CD4-positive, alpha-beta T cell treated with Interleukin-17A for 4 hours (primary cell): ENCODE measurements at places on chromosomes 12 and 14.

DNA sequence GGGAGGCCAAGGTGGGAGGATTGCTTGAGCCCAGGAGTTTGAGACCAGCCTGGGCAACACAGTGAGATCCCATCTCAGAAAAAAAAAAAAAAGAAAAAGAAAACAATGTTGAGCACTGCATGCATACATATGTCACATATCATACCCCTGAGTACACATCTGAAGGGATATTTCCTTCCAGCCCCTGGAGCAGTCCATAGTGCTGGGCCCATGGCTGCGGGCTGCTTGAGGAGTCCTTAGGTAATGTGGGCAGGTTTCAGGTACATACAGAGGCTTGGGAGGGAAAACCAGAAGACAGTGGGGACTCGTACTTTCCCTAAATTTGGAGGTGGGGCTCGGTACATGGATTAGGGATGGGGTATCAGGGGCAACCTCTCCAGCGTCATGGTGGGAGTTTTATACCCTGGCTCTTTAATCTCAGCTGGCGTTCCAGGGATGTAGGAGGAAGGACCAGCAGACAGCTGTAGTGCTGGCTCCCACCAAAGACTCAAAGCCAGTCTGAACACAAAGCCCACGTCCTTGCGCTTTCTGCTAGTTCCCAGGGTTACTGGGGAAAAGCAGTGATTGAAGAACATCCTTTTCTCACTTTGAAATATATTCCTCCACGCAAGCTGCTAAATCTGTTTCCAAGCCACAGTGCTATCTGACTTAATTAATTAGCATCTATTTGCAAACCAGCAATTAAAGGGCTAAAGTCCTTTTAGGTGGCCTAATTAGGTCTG is 5.2 kb downstream of the OTUB2 start:
- no peak for DNase-seq

DNA sequence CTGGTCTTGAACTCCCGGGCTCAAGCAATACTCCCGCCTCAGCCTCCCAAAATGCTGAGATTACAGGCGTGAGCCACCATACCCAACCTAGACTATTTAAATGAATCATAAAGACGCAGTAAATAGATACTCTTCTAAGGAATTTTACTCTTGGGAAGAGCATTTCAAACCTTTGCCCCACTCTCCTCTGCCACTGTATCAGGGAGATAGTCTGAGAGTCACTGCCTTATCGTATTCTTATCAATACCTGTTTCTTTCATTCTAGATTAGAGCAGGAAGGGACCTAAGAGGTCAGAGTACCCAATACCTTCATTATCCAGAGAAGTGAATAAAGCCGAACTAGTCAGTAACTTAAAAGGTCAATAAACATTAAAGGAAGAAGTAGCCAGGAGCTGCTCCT is 15.8 kb downstream of the GXYLT1 start:
- DNase-seq = no peak

DNA sequence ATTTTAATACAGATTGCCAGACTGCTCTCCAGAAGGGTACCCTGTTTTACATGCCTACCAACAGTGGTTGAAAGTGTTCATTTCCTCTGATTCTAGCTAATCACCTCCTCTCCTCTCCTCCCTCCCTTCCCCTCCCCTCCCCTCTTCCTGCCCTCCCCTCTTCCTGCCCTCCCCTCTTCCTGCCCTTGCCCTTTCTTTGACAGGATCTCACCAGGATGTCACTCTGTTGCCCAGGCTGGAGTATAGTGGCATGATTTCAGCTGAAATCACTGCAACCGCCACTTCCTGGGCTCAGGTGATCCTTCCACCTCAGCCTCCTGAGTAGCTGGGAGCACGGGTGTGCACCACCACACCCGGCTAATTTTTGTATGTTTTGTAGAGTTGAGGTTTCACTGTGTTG is 24.7 kb downstream of the APAF1 start:
- no peak for DNase-seq

- DNase-seq = no peak
These were observed 328 bp downstream of the INTS13 start for GRCh38 chr12:26937443-26937862.

- no peak for DNase-seq
These were observed 35.5 kb downstream of the DCAF4 start for GRCh38 chr14:72961579-72962335.

- no peak for DNase-seq
These were observed 140.3 kb downstream of the NEDD1 start for GRCh38 chr12:97047361-97047760.

GRCh38 chr12:100472325-100472724 is 1.3 kb upstream of the NR1H4 start:
- no peak for DNase-seq

GRCh38 chr14:104263675-104264358 is 125.4 kb downstream of the KIF26A start:
- no peak for DNase-seq

- DNase-seq = no peak
These were observed 14.7 kb downstream of the RIMBP2 start for GRCh38 chr12:130701402-130701744.

GRCh38 chr12:100984796-100985195 is 190.2 kb downstream of the ANO4 start:
- DNase-seq = no peak

GRCh38 chr12:94318181-94318580 is 141.5 kb downstream of the CEP83 start:
- DNase-seq = no peak

DNA sequence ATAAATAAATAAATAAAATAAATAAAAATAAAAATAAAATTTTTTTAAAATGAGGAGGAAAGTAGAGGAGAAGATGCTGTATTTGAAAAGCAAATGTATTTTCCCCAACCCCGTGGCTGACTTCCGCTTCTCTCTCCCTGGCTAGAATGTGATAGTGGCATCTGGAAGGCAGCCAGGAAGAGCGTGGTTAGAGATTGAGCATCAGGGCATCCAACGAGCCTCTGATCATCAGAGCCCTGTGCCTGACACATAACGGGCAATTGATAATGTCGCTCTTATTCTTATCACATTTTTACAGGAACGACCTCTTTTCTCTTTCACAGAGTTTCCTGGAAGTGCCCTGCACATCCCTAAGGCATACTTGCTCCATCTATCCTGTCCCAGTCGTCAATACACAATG is 496.9 kb upstream of the TMEM132C start:
- no peak for DNase-seq

DNA sequence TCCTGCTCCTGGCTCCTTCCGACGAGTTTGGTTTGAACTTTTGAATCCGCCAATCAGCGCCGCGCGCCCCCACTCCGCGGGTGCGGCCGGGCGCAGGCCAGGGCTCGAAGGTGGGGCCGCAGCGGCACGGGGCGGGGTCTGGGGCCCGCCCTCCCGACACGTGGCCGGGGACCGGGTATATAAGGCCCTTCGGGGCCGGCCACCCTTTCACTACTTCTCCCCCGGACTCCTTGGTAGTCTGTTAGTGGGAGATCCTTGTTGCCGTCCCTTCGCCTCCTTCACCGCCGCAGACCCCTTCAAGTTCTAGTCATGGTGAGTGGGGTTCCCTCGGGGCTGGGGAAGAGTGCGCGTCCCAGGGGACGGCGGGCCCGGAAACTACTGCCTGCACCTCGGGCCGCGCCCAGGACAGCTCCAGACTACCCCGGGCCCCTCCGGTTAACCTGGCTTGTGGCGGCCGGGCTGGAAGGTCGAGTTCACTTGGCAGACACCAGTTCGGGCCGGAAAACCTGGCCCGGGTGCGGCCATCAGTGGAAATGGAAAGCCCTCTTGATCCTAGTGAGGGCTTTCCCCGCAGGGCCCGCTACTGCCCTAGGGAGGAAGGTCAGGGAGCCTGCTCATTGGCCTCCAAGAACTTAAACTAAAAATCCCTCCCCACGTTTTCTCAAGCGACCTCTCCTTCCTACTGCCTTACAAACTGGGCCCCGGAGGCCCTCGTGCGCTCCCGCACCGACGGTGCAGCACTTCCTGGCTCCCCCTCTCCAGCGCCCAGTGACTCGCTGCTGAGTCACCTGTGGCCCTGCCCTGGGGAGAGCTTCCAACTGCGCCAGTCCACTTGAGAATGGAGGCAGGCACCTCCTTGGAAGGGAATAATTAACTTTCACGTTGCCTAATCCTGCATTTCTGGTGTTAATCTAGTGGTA is at the start of gene TUBA1C:
Gene TUBA1C (plus strand): TSS at position 210 of the 920 bp plus-strand sequence. CDS start 100 bp downstream, at position 310.
- peak; percentile 91 for DNase-seq

DNA sequence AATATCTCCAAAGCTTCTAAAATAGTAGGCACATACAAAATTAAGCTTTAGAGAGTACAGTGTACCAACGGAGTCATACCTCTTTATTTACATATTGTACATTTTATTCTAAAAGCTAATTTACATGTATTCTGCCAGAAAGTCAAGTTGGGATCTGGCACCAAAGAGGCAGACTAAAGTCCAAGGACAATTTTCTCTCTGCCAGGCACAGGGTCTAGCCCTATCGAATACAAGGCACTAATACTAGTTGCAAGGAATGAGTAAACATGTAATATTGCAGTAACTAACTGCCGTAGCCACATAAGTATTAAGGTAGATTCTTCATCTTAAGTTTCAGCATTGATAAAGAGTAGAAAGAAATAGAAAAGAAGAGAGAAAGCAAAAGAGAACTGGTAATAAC is 93.9 kb downstream of the RPS6KA5 start:
- DNase-seq = no peak

DNA sequence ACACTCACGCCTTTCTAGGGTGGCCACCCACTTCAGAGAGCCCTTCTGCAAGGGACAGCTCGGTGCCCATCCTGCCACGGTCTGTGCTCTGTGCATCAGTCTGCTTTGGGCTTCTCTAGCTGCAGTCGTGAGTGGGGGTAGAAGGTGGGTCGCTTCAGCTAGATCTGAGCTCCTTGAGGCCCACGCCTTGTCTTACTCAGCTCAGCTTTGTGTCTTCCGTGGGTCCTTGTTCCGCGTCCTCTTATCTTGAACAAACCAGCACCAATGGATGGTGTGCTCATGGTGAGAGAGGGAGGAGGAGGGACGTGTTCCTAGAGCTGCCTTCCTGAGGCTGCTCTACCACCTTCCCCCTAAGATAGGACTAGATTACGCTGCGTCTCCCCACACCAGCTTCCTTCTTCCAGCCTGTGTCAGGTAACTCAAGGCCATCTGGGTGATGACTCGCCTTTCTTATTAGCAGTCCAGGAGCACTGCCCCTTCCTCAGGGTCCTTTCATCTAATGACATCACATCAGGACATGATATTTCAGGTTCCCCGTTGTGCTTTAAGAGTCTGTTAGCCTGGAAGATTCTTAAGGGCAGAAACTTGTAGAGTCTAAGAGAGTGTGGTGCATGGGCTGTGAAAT is 118.8 kb downstream of the TSPAN9 start:
- no peak for DNase-seq

- DNase-seq = no peak
These were observed 21.9 kb downstream of the HIP1R start for GRCh38 chr12:122856999-122857671.

- DNase-seq = no peak
These were observed 53.9 kb downstream of the WNK1 start for GRCh38 chr12:806200-806791.

- no peak for DNase-seq
These were observed 55.4 kb downstream of the ARL6IP4 start for GRCh38 chr12:123035841-123036240.

DNA sequence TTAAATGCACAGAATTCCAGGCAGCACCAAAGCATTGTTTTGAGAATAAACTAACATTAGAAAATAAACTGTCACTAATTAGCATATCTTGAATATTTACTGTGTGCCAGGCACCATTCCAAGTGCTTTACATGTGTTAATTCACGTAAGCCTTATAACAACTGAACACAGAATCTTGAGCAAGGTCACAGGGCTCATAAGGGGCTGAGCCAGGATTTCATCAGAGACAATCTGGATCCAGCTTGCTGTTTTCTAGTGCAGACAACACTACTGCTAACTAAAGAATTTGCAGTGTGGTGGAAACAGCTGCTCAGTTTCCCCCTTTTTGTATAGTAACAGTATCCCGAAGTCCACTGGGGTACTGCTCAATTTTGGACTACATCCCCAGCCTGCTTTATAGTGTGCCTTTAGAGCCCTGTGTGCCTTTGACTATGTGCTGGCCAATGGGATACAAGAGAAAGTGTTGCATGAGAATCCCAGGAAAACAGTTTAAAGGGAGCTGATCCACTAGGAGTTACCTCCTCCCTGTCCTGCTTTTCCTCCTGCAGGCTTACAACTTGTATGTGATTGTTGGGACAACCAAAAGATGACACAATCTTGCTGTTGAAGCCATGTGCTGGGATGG is 36.0 kb upstream of the RMST start:
- DNase-seq = no peak

- DNase-seq = no peak
These were observed 378.0 kb downstream of the TMEM121 start for GRCh38 chr14:105904379-105904778.

DNA sequence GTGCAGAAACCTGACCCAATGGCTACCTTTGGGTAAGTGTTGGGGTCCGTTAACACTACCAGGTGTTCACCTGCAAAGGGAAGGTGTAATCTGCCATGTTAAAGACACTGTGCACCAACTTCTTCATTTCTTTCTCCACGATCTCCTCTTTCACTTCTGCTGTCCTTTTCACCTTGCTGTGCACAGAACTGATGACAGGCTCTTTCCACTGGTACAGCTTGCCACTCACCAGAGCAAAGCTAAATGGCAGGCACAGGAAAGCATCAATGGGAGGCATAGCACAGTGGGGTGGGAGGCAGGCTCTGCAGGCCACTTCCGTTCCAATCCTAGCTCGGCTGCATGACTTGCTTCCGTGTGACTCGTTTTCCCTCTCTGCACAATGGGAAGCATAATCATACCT is 2.6 kb upstream of the C12orf76 start:
- no peak for DNase-seq

GRCh38 chr14:64118892-64119291 is 175.3 kb downstream of the ESR2 start:
- no peak for DNase-seq

- no peak for DNase-seq
These were observed 181.5 kb downstream of the VRK1 start for GRCh38 chr14:96978525-96979272.

DNA sequence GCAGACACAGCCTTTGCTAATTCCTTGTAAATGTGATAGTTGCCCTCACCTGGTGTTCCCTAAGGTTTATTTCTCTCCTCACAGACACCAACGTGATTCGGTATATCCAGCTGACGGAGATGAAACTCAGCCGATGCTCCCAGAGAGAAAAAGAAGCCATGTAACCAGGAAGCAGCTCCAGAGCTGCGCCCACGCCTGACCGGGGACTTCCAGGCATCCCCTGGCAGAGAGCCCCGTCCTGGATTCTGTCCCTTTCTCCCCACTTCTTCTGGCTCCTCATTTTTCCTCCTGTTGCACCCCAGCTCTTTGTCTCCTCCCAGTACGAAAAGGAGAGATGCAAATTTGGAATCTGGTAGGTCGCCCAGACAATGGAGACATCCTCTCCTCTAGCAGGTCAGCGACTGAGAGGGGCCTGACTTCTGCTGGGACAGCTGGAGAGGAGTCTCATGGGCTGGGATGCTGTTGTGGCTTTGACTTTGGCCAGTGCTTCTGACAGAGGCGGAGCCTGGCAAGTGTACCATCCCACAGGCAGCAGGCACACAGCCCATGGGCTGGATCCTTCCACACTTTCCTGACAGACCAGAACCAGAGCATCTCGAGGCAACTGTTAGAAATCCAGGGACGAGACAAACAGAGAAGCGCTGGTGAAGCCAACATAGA is 29.4 kb downstream of the TTC9 start:
- DNase-seq = no peak
